ENCODE measurements at places on chromosomes 6 and 20.

- no peak for DNase-seq
Observed at GRCh38 chr6:41638002-41638934, at the start of gene MDFI. MDFI (plus strand) TSS chr6:41638468; CDS start chr6:41638750, 282 bp downstream.

GRCh38 chr6:170416303-170416702 is 109.7 kb downstream of the FAM120B start:
- no peak for DNase-seq

- DNase-seq, result no peak
Observed at GRCh38 chr6:28841290-28841689, 82.5 kb downstream of the TRIM27 start.

DNA sequence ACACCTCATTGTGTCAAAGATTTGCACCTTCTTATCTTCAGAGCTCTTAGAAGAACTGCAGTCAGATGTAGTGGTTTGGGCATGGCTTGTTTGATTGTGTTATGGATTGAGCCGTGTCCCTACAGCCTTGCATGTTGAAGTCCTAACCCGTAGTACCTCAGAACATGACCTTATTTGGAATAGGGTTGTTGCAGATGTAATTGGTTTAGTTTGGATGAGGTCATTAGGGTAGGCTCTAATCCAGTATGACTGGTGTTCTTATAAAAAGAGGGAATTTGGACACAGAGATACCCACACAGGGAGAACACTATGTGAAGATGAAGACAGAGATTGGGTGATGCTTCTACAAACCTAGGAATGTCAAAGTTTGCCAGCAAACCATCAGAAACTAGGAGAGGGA is 35.4 kb upstream of the PHACTR2 start:
- DNase-seq, result no peak

- no peak for DNase-seq
Observed at GRCh38 chr20:50133474-50134217, 19.9 kb downstream of the PEDS1 start.

DNA sequence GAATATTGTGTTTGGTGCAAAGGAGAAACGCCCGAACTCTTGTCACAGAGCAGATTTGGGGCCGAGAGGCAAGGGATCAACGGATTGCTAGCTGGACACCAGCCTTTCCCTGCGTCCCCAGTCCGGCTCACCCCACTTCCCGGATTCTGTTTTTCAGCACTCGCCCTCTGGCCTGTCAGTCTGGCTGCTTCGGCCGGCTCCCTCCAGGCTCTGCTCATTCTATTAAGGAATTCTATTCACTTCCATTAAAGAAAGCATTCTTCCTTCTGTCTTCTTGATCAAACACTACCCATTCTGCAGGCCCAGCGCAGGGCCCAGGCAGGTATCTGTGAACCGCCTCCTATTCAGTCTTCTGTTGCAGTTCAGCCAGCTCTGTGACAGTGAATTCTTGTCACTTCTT is 91.7 kb downstream of the RNF182 start:
- no peak for DNase-seq

DNA sequence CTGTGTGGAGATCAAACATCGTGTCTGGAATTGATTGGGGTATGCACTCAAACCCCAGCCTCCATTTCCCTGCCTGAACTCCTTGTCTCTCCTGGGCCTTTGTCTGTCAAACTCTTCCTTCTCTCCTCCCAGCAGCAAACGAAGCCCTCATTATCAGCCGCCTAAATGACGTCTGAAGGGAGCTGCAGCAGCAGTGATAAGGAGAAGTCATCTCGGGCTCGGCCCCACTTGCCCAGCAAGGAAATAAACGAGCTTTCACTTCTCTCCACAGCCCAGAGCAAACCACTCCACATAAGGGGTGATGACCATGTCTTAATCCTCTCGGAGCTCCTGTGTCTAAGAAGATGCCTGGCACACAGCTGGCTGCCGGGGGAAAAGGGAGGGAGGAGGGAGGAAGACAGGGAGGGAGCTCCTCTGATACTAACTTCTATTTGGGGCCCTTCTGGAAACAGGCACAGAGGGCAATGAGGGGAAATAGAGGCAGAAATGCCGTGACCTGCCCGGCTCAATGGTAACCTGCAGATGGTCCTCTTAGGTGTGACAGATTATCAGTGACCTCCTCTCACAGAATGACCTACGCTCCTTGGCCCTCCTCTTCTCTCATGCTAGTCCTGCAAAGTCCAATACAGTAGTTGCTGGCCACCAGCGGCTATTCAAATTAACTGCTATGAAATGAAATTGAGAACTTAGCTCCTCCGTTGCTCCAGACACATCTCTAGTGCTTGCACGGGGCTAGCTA is 100.4 kb downstream of the PXDC1 start:
- DNase-seq, result no peak

DNA sequence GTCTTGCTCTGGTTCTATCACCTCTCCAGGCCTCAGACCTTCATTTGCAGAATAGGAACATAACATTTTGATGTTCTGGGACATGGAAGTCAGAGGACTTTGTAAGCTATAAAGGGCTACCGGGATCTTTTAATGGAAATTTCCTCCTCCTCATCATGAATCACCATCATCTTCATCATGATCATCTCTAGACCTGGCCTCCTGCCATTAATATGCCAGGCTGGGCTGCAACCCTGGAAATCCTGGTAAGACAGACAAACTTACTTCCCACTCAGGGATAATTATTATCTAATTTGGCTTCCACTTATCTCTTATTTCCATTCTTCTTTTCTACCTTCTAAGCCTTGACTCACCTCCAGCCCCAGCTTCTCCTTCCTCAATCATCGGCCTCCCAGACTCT is 41.0 kb upstream of the MRPS18A start:
- DNase-seq, result no peak

DNA sequence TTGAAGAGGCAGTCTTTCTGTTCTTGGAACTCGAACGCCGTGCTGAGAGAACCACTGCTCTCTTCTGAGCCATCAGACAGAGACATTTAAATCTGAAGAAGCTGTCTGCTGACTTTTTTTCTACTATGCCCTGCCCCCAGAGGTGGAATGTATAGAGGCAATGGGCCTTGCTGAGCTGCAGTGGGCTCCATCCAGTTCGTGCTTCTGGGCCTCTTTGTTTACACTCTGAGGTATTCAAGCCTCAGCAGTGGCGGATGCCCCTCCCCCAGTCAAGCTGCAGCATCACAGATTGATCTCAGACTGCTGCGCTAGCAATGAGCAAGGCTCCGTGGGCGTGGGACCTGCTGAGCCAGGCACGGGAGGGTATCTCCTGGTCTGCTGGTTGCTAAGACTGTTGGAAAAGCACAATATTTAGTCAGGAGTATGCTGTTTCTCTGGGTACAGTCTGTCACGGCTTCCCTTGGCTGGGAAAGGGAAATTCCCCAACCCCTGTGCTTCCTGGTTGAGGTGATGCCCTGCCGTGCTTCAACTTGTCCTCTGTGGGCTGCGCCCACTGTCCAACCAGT is 526.8 kb downstream of the CD109 start:
- no peak for DNase-seq

DNA sequence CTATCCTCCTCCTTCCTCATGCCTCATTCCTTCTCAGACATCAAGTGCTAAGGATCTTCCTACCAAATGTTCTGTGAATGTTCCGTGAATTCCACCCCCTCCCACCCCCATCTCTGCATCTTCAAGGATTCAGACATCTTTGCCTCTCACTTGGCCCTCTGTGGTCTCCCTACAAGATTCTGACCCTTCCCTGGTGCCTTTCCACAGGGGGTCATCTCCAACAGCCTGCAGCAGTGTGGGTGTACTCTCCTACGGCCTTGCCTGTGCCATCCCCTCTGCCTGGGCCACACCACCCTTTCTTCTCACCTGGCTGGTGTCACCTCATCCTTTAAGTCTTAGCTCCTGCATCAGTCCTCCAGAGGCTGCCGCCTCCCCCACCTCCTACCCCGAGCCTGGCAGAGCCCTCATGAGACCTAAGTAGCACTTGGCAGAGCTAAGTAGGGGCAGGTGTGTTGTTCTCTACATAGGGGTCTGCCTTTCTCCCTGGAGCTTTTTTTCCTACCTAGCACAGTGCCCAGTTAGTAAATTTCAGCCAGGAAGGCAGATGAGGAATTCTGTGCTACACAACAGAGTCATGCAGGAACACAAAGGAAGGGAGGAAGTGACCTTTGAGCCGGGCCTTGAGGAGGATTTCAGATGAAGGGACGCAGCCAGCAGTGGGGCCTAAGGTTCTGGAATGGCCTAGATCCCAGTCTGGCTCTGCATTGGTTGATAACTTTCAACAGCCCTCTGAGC is 43.1 kb downstream of the TM9SF4 start:
- no peak for DNase-seq

- peak; percentile 9 for DNase-seq
Observed at GRCh38 chr20:64242003-64242796, 13.3 kb upstream of the PCMTD2 start.

DNA sequence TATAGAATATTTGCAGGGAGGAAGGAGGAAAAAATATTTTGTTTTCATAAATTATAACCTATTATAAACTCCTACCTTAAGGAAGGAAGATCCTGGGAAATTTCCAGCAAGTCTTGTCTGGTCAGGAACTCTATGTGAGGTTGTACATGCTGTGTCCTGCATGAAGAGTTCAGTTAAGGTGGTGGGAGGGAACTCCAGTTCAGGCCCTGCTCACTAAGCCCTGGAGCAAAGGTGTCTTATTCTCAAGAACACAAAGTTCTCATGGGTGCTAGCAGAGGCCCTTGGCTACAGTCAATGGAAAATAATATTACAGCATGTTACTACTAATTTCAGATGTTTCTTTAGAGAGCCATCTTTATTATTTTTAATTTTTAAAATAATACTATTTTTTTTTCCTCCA is 3.8 kb upstream of the OGFRL1 start:
- DNase-seq, result no peak

DNA sequence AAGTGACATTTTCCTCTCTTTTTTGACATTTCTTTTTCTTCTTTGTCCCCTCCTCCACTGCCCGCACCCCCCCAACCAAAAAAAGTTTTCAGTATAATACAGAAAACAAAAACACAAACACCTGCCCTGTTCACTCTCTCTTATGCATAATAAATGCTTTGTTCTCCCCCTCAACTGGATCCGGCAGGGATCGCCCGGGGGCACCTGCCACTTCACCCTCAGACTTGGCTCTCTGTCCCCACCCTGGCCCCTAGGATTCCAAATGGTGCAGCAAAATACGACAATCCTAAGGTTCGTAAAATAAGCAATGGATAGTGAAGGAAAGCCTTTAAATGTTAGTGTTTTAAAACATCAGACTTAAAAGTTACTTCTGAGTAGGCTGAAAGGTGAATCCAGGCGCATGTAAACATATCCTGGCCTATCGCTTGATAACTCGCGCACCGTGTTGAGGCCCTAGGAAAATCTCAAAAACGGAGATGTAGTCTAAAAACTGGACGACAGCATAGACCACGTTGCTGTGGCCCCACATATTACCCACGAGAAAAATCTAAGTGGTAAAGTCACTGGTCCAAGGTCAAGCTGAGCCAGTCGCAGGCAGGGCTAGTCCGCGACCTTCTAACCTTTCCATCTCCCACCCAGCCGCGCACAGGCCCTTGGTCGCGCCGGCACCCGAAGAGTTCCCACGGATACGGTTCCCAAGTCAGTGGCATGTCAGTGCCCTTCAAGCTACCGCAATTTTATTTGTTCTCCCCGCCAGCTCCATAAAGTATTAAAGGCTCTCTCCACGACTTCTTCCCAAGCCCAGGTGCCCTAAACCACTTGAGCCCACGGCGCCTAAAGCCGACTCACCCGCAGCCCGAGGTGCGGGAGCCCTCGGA is 130.8 kb downstream of the OGFRL1 start:
- peak; percentile 43 for DNase-seq

Measured in Right ventricle myocardium superior (tissue), 1 donor.